Fibroblast of the aortic adventitia (primary cell): ENCODE measurements at places on chromosomes 6 and 20. TPM values are rescaled to one million over a fixed set of nuclear protein-coding genes. Genes with fewer than 3 reads are reported as not detected.

DNA sequence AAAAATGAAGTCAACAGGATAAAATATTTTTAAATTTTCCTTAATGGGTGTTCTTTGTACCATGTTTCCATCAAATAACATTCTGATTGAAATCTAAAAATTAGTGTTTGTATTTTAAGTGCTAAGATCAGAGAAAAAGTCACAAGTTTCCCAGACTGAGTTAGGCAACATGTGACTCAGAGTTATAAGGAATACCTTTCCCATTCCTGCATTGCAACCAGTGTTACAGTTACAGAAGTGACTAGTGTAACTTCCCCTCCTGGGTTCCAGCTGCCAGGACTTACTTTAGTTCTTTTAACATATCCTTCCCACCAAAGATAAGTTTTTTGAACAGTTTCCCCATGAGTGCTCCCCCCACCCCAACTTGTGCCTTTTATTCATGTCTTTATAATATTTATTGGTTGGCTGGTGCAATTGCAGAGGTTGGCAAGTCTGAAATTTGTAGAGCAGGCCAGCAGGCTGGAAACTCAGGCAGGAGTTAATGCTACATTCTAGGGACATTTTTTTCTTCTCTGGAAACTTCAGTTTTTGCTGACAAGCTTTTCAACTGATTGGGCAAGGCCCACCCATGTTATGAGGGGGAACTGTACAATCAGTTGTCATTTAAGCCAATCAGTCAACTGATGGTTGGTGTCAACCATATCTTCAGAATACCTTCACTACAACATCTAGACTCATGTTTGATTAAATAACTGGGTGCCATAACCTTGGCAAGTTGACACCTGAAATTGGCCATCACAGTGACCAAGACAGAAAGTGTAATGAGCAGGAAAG is 22.9 kb upstream of the ESR1 start:
- peak; percentile 44 for DNase-seq

GRCh38 chr20:47428851-47429336 is 72.4 kb upstream of the ZMYND8 start:
- no peak for DNase-seq

The NINL gene
- total RNA-seq: 6.5 and 31.0 TPM in 2 replicates

The C20orf204 gene
- total RNA-seq: 1.6 and 2.1 TPM in 2 replicates
